ENCODE measurements at places on chromosomes 16 and 17.

GRCh38 chr16:71460941-71461340 lies 1.1 kb downstream of the ZNF23 start:
- no peak for DNase-seq

GRCh38 chr16:3461151-3461550 lies 17.7 kb downstream of the NAA60 start:
- no peak for DNase-seq

DNA sequence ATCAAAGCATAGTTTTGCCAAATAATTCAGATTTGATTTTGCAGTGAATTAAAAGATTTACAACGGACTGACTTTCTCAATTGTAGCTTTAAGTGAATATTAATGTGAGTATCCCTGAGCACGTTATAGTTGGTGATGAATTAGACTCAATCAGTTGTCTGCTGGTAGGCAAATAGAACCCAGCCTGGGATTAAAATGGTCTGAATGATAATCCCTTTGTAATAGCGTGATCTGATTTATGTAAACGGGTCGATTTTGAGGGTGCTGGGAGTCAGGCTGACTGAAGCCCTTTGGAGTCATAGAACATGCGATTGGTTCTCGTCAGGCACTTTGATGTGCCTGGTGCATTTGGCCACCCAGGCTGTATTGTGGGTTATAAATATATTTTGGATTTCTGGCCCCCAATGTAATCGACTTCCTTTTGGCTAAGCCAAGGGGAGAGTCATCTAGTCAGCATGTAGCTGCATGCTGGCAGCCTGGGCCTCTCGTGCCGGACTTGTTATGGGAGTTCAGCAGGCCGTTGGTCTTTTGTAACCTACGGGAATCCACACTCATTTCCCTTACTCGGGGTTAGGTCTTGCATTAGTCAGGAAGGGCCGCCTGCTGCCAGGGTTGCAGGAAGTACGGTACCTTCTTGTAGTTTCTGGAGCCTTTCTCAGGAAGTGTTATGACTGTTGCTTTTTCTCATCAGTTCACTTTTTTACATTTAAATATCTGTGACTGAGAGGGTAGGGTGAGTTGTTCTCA lies 5.4 kb downstream of the PGS1 start:
- no peak for DNase-seq

DNA sequence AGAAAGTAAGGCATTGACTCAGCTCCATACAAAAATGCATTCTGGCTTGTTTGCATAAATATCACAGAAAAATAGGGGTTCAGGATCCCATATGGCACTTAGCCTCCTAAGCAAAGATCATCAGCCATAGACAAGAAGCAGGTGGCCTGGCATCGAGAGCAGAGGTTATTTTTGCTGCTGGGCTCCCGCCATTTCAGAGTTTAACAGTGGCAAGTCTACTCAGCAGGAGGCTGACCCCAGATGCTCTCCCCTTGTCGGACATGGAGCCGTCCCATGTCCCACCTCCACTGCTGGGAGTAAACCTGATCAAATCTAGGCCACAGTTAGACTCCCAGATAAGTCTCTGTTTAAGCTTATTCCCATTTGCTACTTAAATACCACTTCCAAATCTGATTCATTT lies 269.1 kb downstream of the FTO start:
- no peak for DNase-seq

- no peak for DNase-seq
These were observed 53.3 kb downstream of the USP22 start for GRCh38 chr17:20989481-20989880.

DNA sequence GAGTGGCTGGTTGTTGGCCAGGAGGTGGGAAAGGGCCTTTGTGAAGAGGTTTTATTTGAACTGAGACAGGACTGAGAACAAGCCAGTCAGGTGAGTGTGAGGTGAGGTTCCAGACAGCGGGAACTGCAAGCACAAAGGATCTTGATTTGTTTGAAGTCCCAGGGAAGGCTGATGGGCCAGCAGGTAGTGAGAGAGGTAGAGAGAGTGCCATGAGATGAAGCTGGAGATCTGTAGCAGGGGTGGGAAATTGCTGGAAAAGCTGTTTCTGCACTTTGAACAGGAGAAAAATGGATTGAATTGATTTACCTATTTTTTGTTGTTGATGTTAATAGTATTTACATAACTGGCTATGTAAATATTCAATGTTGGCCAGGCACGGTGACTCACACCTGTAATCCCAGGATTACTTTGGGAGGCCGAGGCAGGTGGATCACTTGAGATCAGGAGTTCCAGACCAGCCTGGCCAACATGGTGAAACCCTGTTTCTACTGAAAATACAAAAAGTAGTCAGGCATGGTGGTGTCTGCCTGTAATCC lies 7.7 kb upstream of the DCTPP1 start:
- no peak for DNase-seq

DNA sequence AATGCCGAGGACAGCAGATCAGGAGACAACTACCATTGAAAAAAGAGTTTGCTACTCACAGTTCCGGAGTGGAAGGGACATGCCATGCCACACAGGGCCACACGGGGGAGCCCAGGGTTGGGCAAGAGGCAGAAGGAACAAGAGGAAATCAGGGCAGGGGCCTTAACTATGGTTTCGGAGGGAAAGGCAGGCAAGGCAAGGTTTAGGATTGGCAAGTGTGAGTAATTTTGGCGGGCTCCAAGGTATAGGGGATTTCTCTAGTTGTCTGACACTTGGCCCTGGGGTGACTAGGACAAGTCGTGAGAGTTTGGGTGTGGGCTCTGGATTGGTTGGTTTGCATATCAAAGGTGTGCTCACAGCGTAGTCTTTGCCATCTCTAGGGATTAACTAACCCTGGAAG lies 27.0 kb upstream of the NTN1 start:
- DNase-seq: peak; percentile 46

GRCh38 chr16:54454616-54455015 lies 168.0 kb upstream of the IRX3 start:
- DNase-seq: no peak

DNA sequence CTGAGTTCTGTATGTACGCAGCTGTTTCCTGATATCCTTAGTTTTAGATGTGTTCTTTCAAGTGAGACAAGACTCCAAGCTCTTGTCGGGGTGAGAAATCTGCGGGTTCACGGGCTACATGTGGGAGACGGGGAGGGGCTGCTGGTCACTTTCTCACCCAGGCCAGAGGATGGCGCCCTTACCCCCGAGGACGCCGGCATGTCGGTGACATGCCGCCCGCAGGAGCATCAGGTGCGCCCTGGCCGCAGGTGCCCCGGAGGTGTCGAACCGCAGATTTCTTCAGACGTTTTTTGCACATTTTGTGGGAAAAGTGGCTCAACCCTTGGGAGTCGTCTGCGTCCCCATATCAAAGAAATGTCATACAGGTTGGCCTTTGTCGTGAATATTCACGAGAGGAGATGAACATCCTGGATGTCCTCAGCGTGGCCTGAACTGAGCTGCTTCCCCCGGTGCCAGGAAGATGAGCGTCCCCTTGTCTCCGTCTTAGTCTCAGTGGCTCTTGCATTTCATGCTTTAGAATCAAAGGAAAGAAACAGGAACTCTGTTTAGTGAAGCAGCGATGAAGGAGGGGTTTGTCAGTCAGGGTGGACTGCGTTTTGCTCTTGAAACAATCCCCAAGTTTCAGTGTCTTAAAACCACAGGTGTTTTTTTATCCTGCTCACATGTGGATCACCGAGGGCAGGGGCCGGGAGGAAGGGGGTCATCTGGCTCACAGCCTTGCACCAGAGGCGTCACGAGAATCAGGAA lies 75.4 kb upstream of the ZNF750 start:
- DNase-seq: no peak

GRCh38 chr17:43467981-43468581 lies 15.7 kb upstream of the DHX8 start:
- no peak for DNase-seq

- no peak for DNase-seq
These were observed 5.3 kb downstream of the UNC119 start for GRCh38 chr17:28547096-28547622.

- DNase-seq: no peak
These were observed 12.6 kb downstream of the TAX1BP3 start for GRCh38 chr17:3655766-3656165.

- DNase-seq: no peak
These were observed 10.3 kb downstream of the CDRT4 start for GRCh38 chr17:15456972-15457722.

GRCh38 chr17:56257075-56257474 lies 103.8 kb downstream of the ANKFN1 start:
- DNase-seq: no peak

Data from stimulated activated CD8-positive, alpha-beta memory T cell treated with anti-CD3 and anti-CD28 coated beads, Interleukin-7, amount 100 ng/mL, for 24 hours (primary cell).